Activated T-cell treated with anti-CD3 and anti-CD28 coated beads for 24 hours (primary cell): ENCODE measurements at places on chromosomes 12 and 14.

DNA sequence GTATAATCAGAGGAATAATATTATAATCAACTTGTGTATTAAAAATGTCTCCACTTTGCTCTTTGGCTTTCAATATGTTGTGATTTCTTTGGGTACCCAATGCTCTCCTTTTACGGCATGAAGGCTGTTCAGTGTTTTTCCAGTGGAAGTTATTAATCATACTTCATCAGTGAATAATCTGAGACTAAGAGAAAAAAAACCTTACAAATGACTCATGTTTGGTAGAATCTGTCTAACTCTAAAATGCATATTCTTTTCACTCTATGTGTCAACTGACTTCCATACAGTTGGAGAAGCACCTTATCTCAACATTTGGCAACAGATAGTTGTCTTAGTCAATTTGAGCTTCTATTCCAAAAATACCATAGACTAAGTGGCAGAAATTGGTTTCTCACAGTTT, 82.2 kb downstream of the PTPRO start:
- no peak for DNase-seq

GRCh38 chr14:34980337-34980900, 2.4 kb upstream of the SRP54 start:
- no peak for DNase-seq

- no peak for DNase-seq
Measured at GRCh38 chr14:46573498-46573897, 78.1 kb downstream of the RPL10L start.

DNA sequence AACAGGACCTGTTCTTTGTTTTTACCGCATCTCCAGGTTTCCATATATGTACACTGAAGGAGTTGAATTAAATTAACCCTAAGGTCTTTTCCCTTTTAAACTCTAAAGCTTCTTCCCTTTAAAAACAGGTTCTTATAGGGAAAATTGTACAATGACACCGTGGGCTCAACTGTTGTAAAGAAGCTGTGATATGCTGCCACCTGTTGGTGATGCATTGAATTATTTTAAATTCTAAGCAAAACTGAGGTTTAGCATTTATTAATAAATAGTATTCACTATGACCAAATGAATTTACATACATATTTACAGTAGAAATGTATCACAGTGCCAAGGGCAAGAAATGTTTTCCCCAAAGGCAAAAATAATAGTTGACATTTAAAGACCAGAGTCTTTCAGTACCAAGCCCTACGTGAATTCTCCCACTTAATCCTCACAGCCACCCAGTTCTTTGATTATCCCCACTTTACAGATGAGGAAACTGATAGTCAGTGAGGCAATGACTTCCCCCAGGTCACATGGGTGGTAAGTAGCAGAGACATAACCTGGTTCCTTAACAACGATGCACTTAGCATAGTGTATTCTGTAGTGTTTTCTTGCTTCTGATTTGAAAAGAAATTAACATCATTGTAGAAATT, 35.7 kb upstream of the TMEM263 start:
- DNase-seq = no peak
